Daoy (cell line): ENCODE measurements at places on chromosomes 6 and 20.

DNA sequence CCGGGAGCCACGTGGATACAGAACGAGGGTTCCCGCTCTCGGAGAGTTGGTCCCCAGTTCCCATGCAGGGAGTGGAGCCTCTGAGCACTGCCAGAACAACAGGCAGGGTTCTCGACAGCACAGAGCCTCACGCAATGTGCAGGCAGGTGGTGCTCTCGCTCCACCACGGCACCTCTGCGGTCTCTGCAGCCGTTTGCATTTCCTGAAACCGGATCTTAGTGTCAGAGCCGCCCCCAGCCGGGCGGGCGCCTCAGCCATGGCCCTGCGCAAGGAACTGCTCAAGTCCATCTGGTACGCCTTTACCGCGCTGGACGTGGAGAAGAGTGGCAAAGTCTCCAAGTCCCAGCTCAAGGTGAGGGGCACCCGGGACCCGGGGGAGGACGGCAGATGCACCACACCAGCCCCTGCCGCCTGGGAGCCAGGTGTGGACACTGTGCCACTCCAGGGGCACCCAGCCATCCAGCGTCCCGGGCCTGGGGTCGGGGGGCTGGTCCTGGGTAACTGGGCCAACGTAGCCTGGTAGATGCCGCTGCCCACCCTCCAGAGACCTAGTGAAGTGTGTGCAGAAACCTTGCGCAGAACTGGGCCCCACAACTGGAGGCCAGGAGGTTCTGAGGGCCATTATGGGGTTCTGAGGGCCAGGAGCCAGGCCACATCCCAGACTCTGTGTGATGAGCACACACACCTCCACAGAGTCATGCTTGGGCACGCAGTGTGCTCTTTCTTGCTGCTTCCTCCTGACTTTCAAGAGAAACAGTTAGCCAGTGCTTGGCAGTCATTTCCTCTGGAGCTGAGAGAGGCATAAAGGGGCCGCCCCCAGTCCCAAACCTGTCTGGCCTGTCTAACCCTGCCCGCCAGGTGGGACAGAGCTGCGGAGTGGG is at the start of gene DEF6:
Gene DEF6 (plus strand): TSS at position 218 of the 881 bp plus-strand sequence. CDS start 39 bp downstream, at position 257.
- DNase-seq, result peak; percentile 95

- no peak for DNase-seq
These were observed 7.2 kb upstream of the PRR18 start for GRCh38 chr6:166315436-166315835.

DNA sequence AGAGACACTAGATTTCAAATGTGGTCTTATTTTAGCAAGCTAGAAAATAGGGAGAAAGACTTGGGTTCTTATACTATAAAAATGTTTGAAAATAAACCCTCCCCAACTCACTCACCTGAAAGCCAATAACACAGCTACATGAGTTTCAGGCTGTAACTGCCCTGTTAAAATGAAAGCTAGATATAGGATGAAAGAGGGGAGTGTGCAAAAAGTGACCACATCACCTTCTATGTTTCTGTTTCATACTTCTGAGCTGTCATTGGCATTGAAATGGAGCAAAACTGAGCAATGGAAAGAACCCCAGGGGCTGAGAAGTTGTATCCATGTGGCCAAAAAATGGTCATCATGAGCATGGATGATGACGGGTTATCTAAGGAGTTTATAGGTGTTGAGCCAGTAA is 148.1 kb upstream of the TENT5A start:
- DNase-seq, result no peak

DNA sequence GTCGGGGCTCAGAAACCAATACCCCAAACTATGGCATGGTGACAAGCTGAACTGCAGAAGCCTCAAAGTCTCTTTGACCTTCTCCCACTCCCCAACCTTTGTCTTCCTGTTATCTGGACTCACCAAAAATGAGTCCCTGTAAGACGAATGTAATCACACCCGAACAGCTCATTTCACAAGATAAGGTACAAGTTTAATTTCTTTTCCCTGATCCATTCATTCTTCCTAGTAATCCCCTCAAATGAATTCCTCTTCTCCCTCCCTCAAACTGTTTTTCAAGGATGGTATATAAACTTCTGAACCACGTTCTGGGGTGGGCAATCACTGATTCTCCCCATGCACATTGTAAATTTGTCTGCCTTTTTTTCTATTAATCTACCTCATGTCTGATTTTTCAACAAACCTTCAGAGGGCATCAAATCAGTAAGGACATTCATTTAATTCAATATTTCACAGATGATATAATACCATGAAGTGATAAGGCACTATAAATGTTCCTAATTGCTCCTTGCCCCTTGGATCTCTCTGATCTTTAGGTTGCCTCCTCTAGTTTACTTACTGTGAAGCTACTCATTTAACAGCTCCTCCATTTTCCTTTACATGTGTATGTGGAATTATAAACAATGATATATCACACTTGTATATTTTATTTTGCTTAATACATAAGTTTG is 77.2 kb downstream of the OR2B2 start:
- no peak for DNase-seq

- DNase-seq, result no peak
These were observed 27.3 kb upstream of the HFE start for GRCh38 chr6:26059941-26060340.

GRCh38 chr6:41966961-41967311 is 25.3 kb upstream of the CCND3 start:
- DNase-seq, result peak; percentile 90

DNA sequence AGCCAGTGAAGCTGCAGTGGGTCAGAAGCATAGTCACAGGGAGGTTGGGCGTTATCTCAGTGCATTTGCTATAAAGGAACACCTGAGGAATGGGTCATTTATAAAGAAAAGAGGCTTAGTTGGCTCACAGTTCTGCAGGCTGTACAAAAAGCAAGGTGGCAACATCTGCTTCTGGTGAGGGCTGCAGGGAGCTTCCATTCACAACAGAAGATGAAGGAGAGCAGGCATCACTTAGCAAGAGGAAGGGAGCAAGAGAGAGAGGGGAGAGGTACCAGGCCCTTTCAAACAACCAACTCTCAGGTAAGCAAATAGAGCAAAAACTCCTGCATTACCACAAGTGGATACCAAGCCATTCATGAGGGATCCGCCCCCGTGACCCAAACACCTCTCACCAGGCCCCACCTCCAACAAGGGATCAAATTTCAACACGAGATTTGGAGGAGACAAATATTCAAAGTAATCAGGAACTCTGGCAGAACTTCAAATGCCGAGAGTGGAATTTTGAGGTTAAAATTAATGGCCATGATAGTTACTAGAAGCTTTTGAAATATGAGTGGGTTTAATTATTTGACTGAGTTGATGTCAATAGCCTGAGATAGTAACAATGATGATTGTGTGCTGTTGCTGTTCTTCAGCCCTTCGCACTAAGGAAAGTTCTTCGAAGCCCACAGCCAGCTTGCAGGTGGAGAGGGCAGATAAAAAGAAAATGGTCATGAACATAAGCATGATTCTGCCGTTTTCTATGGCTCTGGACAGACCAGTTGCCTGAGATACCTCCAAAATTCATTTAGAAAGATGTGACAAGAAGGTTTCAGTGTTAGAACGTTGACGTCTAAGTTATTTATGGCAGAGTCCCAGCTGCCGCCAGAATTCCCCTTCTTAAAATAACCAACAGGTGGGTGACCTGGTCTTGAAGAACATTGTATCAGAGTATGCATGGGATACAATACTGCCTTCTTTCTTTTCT is 55.3 kb upstream of the ADTRP start:
- DNase-seq, result no peak

GRCh38 chr6:166346449-166346848 is 4.1 kb upstream of the SFT2D1 start:
- DNase-seq, result no peak

DNA sequence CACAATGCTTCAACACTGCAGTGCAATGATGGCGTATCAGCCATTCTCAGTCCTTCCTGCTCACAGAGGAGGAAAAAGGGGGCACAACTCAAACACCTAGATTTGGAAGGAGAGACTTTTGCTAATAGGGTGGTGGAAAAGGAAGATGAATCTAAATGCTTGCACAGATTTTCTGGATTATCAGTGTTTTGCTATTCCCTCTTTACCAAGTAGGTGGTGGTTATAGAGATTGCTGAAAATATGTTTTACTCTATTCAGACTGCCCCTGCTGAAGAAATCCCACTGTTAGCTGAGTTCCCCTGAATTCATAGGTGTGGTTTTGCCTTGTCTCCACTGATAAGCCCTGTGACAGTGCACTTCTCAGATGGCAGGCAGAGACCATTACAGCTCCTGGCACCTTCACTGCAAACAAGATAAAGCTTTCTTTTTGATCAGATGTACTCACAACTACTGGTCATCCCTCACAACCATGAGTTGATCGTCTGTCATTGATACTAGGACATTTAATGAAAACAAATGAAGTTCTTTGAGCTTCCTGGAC is 311.4 kb downstream of the KIF16B start:
- DNase-seq, result no peak

- no peak for DNase-seq
These were observed 467.5 kb downstream of the PRKN start for GRCh38 chr6:162260027-162260426.

GRCh38 chr6:98137391-98137790 is 697.0 kb upstream of the POU3F2 start:
- no peak for DNase-seq

DNA sequence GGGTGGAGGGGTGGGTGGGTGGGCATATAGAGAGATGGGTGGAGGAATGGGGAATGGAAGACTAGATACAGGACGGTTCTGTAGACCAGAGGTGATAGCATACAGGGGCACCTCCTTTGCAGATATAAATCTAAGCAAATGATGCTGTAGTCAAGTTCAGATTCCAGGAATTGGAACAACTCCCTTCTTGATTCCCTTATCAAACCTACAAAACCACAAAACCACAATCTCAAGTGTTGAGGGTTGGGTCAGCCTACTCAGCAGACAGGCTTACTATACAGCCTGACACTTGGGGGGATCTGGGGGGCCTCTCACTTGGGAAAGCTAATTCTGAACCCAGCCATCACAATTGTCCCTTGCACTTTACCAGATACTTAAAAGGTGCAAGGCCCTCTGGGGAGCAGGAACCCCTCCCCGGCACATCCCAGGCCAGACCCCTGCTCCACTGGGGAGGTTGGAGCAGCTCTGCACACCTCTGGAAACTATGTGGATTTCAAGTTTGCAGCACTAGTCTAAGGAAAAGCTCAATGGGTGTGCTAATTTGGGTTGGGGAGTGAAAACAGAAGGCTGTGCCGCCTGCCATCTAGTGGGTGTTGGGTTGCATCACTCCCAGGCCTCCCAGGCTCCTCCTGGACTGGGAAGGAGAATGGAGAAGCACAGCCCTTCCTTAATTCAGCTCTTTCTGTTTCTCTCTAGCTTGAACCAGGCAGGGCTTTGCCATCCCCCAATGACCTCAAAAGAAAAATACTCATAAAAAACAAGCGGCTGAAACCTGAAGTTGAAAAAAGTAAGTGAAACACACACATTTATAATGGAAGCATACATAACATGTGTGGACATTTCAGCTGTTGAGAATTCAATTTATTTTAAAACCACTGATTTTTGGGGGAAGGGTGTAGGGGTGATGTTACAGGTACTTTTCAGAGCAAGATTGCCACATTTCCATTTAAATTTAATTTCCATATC is 121.2 kb upstream of the LAMP5 start:
- DNase-seq, result peak; percentile 54

- no peak for DNase-seq
These were observed 3.4 kb upstream of the DUSP22 start for GRCh38 chr6:288866-289265.

DNA sequence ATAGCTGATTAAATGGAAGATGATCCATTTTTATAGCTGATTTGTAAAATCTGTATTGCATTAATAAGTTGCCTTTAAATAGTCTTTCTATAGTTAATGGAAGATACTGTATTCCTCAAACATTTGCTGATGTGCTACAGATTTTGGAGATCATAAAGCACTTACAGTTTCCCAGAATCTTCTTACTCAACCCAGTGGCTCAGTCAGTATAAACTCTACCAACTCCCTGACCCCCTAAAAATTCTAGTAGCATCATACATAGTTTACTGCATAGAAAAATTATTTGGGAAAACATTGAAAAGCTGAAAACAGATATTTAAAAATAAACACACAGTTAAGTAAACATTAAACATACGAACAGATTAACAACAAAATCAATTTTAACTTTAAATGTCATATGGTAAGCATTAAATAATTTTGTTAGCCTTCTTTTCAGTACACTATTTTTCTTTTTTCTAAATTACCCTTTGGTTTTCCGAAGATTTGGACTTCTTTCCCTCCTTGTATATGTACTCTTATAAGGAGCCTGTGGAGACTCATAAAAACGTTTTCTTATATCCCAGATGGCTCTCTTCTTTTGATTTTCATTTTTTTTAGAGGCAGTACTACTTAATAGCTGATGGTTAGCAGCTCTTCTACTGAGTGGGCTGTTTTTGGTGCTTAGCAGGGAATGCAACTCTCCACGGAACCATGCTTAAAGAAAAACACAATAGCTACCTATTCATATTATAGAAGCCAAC is 62.7 kb upstream of the BMP5 start:
- no peak for DNase-seq

DNA sequence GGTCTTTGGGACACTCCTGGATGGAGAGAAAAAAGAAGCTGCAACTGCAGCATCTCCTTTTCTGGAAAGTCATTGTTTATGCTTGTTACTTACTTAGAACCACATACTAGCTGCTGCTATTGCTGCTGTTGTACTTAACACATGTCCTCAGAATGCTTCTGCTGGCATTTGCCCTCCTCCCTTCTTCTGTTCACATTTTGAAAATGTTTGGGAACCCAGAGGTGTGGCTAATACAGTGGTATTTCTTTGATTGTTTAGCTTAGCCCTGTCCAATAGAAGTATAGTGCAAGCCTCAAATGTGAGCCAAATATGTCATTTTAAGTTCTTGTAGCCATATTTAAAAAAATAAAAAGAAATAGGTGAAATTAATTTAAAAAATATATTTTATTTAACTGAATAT is 8.4 kb downstream of the DTD1 start:
- no peak for DNase-seq

DNA sequence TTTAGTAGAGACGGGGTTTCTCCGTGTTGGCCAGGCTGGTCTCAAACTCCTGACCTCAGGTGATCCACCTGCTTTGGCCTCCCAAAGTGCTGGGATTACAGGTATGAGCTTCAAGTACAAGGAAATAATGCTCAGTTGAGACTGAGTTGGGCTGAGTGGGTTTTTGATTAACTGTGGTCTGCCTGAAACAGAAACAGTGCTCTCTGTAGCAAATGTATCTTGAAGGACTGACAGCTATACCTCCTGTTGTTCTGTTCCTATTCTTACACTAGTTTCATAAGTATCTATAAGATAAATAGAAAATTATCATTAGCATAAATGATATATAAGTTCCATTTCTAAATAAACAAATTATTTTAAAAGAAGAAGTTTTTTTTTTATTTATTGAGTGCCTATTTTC is 142.8 kb upstream of the PTPRK start:
- DNase-seq, result no peak

GRCh38 chr6:146997062-146997461 is 207.2 kb upstream of the STXBP5 start:
- DNase-seq, result peak; percentile 74

DNA sequence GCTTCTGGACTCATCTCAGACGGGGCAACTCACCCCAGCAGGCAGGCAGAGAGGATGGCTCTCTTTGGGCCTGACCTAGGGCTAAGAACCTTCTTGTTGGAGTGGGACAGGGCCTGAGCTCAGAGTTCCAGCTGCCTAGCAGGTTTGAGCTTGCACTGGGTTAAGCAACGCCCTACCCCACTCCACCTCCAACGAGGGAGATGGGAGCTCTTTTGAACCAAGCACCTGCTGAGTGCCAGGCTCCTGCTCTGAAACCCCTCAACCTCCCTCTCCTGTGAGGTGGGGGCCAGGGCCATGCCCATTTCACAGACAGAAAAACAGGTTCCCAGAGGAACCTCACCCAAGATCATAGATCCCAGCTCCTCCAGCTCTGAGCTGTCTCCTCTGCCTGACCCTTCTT is 54.3 kb downstream of the SNAI1 start:
- DNase-seq, result no peak

GRCh38 chr20:53736122-53736756 is 142.6 kb upstream of the ZNF217 start:
- DNase-seq, result no peak
